Gastroesophageal sphincter (tissue), 4 donors: ENCODE measurements at places on chromosomes 11 and 22.

DNA sequence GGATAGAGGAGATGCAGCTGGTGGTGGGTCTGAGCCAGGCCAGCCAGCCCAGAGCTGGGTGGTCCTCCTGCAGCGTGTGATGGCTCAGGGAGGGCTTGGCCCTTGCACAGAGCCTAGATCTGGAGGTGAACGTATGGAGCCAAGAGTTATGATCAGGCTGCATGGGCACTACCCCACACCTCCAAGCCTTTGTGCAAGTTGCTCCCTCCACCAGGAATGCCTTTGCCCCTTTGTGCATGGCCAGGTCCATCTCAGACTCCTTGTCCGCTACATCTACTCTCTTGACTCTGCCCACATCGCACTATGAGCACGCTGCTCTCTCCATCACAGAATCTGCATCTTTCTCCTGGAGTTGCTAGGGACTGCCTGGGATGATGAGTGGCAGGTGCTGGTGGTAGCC lies 895.7 kb downstream of the TBC1D22A start:
- no peak overlapping the region for H3K4me3 ChIP-seq
- no peaks in the 10 kb centered on the region for H3K4me1 ChIP-seq
- H3K27me3 ChIP-seq: peaks cover 21% of the 10 kb centered on the region
- no peaks in the 10 kb centered on the region for H3K36me3 ChIP-seq
- ATAC-seq: no peak

- H3K27me3 ChIP-seq: no peaks in the 10 kb centered on the region
- no peak overlapping the region for H3K4me3 ChIP-seq
- peaks cover 100% of the 10 kb centered on the region for H3K36me3 ChIP-seq
- H3K4me1 ChIP-seq: no peaks in the 10 kb centered on the region
Measured at GRCh38 chr22:30023099-30023660, 57.1 kb upstream of the HORMAD2 start.

DNA sequence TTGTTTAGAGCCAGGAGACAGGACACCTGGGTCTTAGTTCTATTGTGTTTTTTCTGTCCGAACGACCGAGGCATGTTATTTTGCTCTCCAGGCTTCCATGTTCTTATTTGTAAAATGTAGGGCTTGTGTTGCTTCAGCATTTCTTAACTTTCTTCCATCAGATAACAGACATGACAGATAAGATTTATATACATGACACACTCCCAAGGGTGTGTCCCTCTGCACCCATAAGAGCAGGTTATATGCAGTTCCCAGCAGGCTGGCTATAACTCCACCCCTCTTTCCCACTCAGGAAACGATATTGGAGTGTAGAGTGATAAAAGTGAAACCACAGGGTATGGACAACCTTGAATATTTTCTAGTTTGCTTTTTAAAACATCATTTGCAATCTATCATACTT lies 65.8 kb downstream of the APIP start:
- no peaks in the 10 kb centered on the region for H3K4me1 ChIP-seq
- H3K27ac ChIP-seq: no peak overlapping the region
- H3K27me3 ChIP-seq: no peaks in the 10 kb centered on the region
- no peak for ATAC-seq
- no peaks in the 10 kb centered on the region for H3K36me3 ChIP-seq

DNA sequence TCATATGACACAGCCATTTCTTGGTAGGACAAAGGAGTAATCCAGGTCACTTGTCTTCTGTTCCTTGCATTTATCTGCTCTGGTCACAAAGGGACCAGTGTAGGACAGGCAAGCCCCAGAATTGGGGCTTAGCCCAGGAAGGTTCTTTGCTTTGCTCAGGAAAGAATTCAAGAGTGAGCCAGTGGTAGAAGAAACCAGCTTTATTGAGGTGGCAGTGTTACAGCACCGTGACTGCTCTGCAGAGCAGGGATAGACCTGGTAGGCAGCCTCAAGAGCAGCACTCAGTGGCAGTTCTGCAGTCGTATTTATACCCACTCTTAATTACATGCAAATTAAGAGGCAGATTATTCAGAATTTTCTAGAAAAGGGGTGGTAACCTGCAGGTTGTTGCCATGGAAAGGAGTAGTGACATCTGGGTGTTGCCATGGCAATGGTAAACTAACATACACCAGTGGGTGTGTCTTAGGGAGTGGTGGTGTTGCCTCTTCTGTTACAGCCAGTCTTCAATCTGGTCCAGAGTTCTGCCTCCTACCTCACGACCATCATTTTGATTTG lies 84.9 kb upstream of the RAB1B start:
- no peak overlapping the region for H3K27ac ChIP-seq
- no peaks in the 10 kb centered on the region for H3K27me3 ChIP-seq
- H3K4me3 ChIP-seq: no peak overlapping the region
- no peaks in the 10 kb centered on the region for H3K4me1 ChIP-seq

DNA sequence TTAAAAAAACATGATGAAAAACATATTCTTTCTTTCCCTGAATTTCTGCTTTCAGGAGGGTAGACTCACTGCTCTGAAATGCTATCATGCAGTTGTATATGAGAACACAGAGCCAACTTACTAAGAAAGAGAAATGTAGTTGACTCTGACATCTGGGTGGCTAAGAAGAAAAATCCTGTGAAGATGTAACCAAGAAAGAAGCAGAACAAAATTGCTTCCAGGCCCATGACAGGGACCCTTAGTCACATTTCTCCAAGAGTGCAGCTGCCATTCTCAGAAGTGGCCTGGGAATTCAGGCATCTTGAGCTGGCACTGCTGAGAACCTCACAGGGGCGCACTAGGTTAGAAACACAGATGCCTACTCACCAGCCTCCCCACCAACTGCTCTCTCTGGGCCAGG lies 73.6 kb downstream of the RPL27A start:
- H3K27me3 ChIP-seq: no peaks in the 10 kb centered on the region
- peak overlapping the region; percentile 87 for H3K27ac ChIP-seq
- peak; percentile 23 for ATAC-seq
- H3K4me3 ChIP-seq: no peak overlapping the region
- H3K36me3 ChIP-seq: no peaks in the 10 kb centered on the region
- H3K4me1 ChIP-seq: peaks cover 63% of the 10 kb centered on the region

DNA sequence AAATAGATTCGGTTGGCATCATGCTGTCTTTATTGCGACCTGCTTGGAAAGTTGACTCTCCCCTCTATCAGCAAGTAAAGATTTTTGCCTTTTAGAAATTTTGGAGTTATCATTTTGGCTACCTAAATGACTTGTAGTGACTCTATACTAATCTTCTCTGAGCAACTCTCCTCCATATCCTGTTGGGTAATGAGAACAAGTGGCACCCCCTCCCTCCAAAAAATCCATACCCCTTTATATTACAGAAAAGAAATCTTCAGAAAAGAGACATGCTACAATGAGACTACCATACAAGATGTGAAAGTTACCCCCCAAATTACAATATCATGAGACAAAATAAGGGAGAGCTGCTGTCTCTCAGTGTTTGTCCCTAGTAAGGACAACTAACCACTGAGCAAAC lies 1.2 kb downstream of the JAML start:
- H3K27ac ChIP-seq: no peak overlapping the region
- no peak for ATAC-seq
- H3K27me3 ChIP-seq: peaks cover 33% of the 10 kb centered on the region
- H3K36me3 ChIP-seq: no peaks in the 10 kb centered on the region

DNA sequence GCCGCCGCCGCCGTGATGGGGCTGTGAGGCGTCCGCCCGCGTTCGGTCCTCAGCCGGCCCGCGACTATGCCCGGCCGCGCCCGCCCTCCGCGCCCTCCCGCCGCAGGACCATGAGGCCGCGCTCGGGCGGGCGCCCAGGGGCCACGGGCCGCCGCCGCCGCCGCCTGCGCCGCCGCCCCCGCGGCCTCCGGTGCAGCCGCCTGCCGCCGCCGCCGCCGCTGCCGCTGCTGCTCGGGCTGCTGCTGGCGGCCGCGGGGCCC lies 215 bp downstream of the ZNRF3 start:
- ATAC-seq: peak; percentile 63
- no peaks in the 10 kb centered on the region for H3K27me3 ChIP-seq
- peak overlapping the region; percentile 84 for H3K27ac ChIP-seq
- no peaks in the 10 kb centered on the region for H3K36me3 ChIP-seq

DNA sequence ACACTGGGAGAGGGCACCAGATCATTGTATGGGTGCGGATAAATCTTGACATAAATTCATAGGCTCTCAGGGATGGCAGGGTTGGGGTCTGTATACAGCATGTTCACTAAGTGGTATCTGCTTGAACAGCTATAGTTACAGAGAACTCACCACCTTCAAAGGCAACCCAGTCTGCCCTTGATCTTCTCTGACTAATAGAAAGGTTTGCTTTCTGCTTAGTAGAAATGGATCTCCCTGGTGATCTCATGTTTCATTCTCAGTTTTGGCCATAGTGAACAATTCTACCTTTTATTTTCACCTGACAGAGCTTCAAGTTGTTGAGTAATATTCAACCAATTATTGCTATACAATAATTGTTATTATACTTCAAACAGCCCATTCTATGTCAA lies 32.4 kb downstream of the CNTF start:
- no peak for ATAC-seq
- no peak overlapping the region for H3K4me3 ChIP-seq
- H3K36me3 ChIP-seq: no peaks in the 10 kb centered on the region
- no peak overlapping the region for H3K27ac ChIP-seq
- no peaks in the 10 kb centered on the region for H3K4me1 ChIP-seq

- H3K27ac ChIP-seq: no peak overlapping the region
- peaks cover 24% of the 10 kb centered on the region for H3K4me1 ChIP-seq
- H3K36me3 ChIP-seq: no peaks in the 10 kb centered on the region
- no peaks in the 10 kb centered on the region for H3K27me3 ChIP-seq
Measured at GRCh38 chr22:43038325-43038724, 23.4 kb upstream of the PACSIN2 start.

GRCh38 chr11:95853138-95853537 lies 62.8 kb downstream of the CEP57 start:
- no peak overlapping the region for H3K27ac ChIP-seq
- no peak overlapping the region for H3K4me3 ChIP-seq
- no peak for ATAC-seq
- H3K36me3 ChIP-seq: peaks cover 55% of the 10 kb centered on the region
- H3K4me1 ChIP-seq: no peaks in the 10 kb centered on the region
- no peaks in the 10 kb centered on the region for H3K27me3 ChIP-seq

DNA sequence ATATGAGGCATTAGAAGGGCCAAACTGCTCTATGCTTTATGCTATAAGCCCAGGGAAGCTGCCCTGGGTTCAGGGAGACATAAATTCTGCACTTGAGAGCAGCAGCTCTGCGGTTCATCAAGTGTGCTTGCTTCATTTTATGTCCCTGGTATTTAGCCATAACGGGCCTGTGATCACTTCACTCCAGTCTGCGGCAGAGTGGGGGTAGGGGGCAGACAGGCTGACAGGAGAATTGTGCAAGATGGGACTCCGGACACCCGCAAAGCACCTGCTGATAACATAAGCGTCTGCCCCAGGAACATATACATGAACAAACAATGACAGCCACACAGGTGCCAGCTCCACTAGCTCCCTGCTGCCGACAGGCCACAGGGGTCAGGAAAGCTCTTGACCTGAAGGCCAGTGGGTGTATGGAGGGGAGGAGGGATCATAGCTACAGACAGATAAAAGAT lies 56.1 kb downstream of the SMCO4 start:
- H3K36me3 ChIP-seq: no peaks in the 10 kb centered on the region
- no peak overlapping the region for H3K27ac ChIP-seq
- H3K4me1 ChIP-seq: no peaks in the 10 kb centered on the region
- no peaks in the 10 kb centered on the region for H3K27me3 ChIP-seq
